ENCODE measurements at places on chromosomes 16 and 17.

DNA sequence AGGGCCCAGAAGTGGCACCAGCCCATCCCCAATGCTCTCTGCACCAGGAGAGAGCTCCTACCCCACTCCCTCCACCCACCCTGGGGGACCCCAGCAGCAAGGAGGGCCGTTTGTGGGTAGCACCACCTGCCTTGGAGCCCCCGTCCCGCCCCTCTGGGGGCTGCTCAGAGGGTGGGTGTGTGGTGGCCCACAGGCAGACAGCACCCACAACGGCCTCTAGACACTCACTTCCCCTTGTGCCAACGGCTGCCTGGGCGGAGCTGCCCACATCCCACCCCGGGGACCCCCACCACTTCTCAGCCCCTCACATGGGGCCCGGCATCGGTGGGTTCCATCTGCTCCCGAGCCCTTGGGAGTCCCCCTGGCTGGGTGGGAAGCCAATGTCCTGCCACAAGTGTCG lies 33.3 kb downstream of the BAHCC1 start:
- DNase-seq, result no peak

- no peak for DNase-seq
Observed at GRCh38 chr17:82343560-82343959, 10.0 kb upstream of the SECTM1 start.

GRCh38 chr16:56356276-56357240 lies 68.8 kb downstream of the AMFR start:
- peak; percentile 42 for DNase-seq

- no peak for DNase-seq
Observed at GRCh38 chr16:5056352-5056751, 9.4 kb downstream of the C16orf89 start.

- DNase-seq, result no peak
Observed at GRCh38 chr17:66620528-66620927, 214.4 kb upstream of the CACNG5 start.

DNA sequence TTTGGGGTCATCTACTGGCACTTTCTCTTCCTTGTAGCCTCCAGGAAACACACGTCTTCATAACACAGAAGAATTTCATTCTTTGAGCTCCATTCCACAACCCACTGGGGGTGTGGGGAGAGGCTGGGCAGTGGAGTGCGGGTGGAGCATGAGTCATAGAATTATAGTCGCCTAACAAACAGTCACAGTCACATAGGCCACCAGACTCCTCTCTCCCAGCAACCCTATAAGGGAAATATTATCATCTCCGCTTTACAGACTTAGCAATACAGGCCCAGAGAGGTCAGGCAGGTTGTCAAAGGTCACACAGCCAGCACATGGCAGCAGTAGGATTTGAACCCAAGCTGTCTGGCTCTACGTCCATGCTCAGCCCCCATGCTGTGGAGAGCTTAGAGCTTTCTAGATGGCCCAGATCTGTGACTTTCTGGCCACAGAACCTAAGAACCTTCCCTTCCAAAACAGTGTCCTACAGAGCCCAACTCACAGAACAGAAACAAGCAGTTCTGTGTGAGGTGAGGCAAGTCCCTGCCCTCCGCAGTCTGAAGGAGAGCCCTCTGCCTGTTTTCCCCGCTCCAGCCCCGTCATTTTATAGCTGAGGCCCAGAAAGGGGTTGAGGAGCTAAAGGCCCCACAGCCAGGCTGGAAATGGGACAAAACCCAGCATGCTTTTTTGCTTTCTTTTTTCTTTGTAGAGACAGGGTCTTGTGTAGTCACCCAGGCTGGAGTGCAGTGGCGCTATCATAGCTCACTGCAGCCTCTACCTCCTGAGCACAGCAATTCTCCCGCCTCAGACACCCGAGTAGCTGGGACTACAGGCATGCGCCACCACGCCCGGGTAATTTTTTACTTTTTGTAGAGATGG lies 10.7 kb upstream of the LITAF start:
- DNase-seq, result no peak

DNA sequence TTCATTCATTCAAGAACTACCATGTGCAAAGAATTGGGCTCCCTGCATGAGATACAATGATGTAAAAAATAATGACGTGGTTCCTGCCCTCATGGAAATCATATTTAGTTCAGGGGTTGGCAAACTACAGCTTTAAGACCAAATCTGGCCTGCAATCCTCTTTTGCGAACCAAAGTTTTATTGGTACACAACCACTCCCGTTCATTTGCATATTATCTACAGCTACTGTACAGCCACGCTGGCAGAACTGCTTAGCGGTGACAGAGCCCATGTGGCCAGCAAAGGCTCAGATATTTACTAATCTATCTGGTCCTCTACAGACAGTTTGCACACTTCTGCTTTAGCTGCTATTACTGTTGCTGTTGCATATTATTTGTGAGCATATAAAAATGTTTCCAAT lies 167.7 kb downstream of the XYLT1 start:
- no peak for DNase-seq

DNA sequence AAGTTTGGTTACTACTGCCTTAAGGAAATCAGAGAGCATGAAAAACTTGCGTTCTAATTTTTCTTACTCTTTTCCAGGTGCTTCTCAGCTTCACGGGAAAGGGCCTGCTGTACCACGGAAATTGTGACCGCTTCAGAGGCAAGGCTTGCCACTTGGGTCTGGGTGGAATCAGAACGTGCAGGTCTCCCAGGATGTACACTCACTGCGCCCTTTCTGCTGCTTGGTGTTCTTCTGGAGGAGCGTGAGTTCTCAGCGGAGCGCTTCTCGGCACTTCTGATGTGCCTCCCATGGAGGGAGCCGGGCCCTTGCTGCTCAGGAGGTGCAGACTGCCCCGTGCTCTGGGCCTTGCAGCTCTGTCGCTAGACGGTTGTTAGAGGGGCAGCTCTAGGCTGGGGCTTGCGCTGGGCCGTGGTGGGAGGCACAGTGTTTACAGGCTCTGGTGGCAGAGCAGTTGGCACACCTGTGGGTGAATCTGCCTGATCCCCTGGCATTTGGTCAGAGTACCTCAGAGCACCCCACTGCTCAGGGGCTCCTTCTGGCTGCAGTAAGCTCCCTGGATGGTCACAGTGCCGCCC lies 32.8 kb downstream of the UBN1 start:
- no peak for DNase-seq

- DNase-seq, result no peak
Observed at GRCh38 chr17:40645943-40646342, 1.7 kb downstream of the SMARCE1 start.

DNA sequence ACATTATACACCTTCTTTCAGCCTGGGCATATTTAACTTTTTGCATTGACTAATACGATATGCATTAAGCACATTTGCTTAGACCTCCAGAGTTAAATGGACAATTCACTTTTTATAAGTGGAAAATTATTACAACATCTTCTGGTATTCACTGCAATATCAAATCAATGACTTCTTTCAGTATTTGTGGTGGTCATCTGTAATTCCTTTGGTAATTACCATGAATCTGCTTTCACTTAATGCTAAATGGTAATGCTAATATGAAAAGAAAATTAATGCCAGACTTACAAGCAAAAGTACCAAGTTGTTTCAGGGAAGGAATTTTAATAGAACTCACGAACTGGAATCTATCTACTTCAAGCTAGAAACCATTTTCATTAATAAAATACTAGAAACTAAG lies 6.4 kb downstream of the GPATCH8 start:
- no peak for DNase-seq

- DNase-seq, result no peak
Observed at GRCh38 chr17:72700226-72700625, 392.3 kb downstream of the SLC39A11 start.

GRCh38 chr17:29021226-29021625 lies 15.4 kb upstream of the SEZ6 start:
- no peak for DNase-seq

- no peak for DNase-seq
Observed at GRCh38 chr17:601244-601925, 113.3 kb downstream of the VPS53 start.

All from NCI-H1105 treated with DMSO at 0.1 percent for 48 hours (cell line).